ENCODE measurements at places on chromosomes 1 and 21.

DNA sequence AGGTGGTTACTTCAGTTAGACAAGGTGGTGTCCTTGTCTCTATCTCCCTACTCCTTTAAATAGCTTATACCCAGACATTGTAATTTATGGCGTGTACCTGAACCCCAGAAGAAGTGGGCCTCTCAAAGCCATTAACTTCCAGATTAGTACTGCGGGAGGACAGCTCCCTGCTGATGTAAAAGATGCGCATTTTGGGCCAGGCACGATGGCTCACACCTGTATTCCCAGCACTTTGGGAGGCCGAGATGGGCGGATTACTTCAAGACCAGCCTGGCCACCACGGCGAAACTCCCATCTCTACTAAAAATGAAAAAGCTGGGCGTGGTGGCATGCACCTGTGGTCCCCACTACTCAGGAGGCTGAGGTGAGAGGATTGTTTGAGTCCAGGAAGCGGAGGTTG lies 15.0 kb upstream of the PLEKHM2 start:
- no peak for DNase-seq

DNA sequence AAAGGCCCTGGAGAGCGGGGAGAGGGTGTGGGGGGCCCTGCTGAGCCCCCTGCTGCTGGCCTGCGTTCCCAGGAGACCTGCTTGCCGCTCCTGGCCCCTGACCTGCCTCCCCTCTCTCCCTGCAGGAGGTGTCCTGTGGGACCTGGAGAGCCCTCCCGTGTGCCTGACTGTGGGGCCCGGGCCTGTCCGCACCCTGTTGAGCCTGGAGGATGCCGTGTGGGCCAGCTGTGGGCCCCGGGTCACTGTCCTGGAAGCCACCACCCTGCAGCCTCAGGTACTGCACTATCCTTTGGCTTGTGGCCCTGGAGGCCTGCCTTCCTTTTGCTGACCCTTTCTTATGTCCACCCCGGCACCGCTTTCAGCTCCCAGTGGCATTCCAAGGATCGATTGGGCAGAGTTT lies 90.8 kb upstream of the ACTL8 start:
- DNase-seq = no peak

GRCh38 chr1:147292012-147292411 lies 49.5 kb downstream of the CHD1L start:
- no peak for DNase-seq

DNA sequence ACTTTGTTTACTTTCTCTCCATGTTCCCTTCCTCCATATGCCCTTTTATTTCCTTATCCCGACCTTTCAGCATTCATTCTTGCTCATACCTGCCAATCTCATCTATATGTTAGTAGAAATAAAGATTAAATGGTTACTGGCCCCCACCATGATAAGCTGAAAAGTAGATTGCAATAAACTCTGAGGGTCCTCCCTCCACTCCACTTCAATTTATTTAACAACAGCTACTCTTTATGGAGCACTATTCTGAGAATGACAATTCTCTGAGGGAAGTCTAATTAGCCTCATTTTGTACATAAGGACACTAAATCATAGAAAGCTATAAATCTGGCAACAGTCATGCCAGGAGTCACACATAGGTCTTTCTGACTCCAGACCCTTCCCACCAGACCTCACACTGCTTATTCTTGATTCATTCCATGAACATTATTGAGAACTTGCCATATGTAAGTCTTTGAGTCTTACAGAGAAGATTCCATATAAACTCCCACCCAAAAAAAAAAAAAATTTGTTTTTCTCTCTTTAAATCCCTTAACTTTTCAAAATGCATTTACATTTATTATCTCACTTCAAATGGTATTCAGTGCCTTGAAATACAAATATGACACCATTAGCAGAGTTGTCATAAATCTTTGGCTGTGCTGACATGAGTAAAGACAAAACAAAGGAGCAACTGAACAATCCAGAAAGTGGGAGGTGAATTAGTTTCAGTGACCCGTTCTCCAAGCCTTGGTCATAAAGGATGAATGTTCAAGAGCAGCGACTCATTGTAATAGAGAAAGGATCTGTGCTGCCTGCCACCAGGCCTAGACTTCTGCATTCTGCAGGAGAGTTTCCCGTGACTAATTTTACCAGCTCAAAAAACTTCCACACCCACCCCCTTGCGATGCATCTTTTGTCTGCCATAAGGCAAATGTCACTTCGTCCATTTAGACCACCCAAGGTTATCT lies 28.5 kb downstream of the PALMD start:
- DNase-seq = no peak

GRCh38 chr1:185017966-185018365 lies 27.4 kb upstream of the RNF2 start:
- no peak for DNase-seq

DNA sequence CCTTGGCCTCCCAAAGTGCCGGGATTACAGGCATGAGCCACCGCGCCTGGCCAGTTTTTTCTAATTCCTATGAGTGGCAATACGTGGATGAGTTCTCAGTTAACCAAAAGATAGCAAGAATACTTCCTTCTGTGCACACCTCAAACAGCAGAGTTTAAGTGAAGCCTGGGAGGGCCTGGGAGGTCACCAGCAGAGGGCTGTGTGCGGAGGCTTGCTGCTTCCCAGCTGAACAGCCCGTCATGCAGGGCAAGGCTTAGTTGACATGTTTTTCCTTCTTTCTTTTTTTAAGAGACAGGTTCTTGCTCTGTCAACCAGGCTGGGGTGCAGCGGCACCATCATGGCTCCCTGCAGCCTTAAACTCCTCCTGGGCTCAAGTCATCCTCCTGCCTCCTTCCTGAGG lies 17.8 kb downstream of the GNG4 start:
- no peak for DNase-seq

GRCh38 chr1:200346700-200347099 lies 63.1 kb downstream of the ZNF281 start:
- no peak for DNase-seq

- DNase-seq = no peak
Observed at GRCh38 chr1:161187311-161187710, 10.0 kb upstream of the B4GALT3 start.

DNA sequence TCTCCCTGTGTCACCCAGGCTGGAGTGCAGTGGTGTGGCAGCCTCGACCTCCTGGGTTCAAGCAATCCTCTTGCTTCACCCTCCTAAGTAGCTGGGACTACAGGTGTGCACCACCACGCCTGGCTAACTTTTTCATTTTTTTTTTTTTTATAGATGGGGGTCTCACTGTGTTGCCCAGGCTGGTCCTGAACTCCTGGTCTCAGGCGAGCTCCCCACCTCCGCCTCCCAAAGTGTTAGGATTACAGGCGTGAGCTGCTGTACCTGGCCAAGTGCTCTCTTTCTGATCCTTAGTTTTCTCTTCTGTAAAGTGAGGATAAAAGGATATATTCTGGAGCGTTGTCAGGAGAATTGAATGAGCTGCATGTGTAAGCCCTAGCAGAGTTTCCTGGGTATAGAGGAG lies 68.7 kb downstream of the GALNT2 start:
- no peak for DNase-seq

- no peak for DNase-seq
Observed at GRCh38 chr1:8318436-8318835, 522 bp downstream of the SLC45A1 start.

DNA sequence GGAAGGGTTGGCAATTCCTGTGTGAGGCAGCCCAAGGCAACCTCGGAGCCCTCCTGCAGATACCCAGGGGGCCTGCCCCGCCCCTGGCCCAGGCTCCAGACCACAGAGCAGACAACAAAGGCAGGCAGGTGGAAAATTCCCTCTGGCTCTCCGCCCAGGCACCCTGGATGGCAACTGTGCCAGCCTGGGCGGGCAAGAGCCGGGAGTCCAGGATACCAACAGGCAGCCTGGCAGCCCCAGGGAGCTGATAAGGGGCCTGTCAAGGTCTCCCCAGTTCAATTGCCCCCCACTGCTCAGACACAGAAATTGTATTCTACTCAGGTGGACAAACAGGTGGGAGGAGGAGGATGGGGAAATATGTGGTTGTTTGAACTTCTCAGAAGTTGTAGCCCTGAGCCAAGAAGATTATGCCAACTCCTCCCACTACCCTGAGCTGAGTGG lies 15.4 kb upstream of the GPR37L1 start:
- peak; percentile 87 for DNase-seq

GRCh38 chr21:43812957-43813655 lies 23.7 kb downstream of the RRP1 start:
- no peak for DNase-seq

DNA sequence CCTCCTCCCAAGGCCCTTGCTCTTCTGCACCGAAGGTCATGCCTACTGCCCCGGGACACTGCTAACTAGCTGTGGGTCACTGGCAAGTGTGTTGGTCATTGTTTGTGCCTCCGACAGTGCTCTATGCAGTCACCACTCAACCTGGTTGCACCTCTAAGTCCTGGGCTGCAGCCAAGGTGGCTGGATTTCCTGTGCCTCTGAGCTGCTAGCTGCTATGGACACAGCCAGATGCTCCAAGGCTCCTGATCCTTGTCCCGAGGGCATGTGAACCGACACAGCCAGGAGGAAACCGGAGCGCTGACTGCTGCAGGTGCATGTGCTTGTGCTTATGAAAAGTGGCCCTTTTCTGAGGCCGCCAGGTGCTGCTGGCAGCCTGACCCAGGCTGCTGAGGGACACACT lies 14.7 kb upstream of the SPOCD1 start:
- no peak for DNase-seq

GRCh38 chr1:4118746-4119515 lies 218.9 kb upstream of the C1orf174 start:
- DNase-seq = no peak

- DNase-seq = no peak
Observed at GRCh38 chr1:101071470-101071891, 45.9 kb upstream of the DPH5 start.

DNA sequence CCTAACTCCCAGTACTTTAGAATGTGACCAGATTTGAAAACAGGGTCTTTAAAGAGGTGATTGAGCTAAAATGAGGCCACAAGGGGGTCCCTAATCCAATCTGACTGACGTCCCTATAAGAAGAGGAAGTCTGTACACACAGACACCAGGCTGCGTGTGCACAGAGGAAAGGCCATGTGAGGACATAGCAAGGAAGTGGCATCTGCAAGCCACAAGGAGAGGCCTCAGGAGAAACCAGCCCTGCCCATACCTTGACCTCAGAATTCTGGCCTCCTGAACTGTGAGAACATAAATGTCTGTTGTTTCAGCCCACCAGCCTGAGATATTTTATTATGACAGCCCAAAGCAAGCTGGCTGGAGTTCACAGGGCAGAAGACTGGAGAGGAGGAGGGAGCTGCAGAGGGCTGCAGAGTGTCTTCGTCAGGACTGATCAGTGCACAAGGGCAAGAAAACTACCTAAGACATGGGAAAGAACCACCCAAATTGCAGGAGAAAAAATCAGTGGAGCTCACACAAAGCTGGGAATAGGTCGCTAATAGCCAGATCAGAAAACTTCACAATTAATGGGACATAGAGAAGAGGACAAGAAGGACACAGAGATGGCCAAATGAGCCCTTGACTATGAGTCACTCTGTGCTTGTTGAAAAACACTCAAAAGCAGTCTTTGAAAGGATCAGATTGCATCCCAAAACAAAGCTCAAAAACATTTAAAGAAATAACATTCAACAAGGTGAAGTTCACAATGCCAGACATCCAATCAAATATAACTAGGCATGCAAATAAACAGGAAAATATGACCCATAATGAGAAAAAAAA lies 14.1 kb upstream of the WNT9A start:
- DNase-seq = no peak

GRCh38 chr1:171245458-171246064 lies 2.7 kb upstream of the FMO1 start:
- DNase-seq = no peak
